ENCODE measurements at places on chromosomes 12 and 14.
A peak's percentile ranks its signal among the peaks of the same experiment; 100 is the strongest.

GRCh38 chr12:1099158-1099557, 108.1 kb downstream of the ERC1 start:
- no peak for DNase-seq

GRCh38 chr14:32696325-32697091, 242.2 kb upstream of the NPAS3 start:
- no peak for DNase-seq

- no peak for DNase-seq
These were observed 7.4 kb upstream of the HOXC6 start for GRCh38 chr12:54020591-54021405.

DNA sequence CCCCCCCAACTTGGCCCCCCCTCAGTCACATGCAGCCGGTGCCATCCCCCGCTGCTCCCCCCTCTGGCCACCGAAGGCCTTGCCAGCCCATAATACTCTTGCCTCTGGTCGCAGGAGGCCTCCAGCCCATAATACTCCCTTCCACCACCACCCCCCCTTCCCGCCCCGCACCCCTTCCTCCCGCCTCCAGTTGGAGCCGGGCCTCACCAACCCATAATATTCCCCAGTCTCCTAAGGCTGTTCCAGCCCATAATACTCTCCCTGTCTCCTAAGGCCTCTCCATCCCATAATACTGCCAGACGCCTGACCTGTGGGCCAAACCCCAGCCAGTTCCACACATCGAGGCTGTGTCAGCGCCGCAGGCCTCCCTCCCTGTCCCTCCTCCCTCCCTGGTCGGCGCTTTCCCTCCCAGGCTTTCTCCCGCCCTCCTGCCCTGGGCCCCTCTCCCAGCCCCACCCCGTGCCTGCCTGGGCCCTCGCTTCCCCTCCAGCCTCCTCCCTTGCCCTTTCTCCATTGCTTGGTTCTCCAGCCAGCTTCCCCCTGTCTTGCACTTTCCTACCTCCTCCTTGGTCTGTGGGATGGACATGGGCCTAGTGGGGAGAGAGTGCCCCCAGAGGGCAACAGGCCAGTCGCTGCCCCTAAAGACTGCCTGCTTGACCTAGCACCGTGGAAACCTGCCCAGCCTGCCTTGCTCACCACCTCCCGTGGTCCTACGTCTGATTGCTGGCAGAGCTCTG, 6.8 kb upstream of the CHD4 start:
- DNase-seq = peak; percentile 86

- no peak for DNase-seq
These were observed 271.6 kb downstream of the NPAS3 start for GRCh38 chr14:33210311-33210710.

DNA sequence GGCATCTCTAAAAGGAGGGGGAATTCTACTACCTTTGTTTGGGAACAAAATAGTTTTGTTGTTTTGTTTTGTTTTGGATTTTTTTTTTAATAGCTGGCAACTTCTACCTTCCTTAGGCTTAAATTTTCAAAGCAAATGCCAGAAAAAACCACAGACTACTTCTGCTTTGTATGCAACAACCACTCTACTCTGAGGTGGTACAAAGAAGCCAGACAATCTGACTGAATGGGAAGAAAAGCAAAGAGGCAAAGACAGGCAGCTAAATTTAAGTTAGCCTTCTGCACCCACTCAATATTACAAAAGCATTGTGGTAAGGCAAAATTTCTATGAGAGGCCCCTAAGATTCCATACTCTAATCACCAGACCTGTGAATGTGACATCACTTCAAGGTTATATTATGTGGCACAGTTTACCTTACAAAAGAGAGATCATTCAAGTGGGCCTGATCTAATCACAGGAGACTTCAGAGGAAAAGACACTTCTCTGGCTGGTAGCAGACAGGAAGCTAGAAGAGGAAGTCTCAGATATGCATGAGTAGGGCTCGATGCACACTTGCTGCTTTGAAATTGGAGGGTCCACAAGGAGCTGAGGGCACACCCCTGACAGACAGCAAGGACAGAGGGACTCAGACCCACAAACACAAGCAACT, 566.6 kb downstream of the RPS29 start:
- no peak for DNase-seq

DNA sequence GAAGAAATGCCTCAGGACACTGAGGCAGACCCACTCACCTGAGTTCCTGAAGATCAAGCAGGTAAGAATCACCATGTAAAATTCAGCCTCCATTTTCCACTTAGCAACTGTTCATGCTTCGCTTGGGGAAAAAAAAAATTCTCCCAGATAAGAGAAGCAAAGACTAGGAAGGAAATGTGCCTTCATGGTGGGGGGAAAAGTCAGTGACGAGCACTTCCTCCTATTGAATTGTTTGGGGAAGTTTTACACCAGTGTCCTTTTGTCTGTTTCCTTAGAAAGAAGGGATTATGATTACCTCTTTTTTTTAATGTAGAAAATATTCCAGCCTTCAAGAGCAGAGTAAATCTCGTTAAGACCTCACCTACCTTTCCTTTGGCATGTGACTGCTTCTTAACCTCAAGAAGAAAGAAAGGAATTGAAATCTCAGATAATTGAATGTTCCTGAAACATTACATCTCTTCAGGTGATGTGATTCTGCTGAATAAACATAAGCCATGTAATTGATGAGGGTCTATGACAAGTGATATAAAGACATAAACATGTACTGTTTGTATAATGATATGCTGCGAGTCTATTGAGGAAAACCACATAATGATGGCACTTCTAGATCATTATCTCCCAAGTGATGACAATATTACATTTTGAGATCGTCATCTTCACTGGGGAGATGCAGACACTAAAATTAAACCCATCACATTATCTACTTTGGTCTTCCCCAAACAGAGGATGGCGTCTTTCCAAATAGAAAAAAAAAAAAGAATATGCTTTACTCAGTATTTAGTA, at the start of gene PTPRB:
Gene PTPRB, minus strand, starts transcription at position 127 of the 783 bp plus-strand sequence. Its CDS starts 34 bp downstream, at position 93.
- DNase-seq = no peak

GRCh38 chr12:8987685-8988084, 1.7 kb upstream of the KLRG1 start:
- no peak for DNase-seq

- no peak for DNase-seq
These were observed 124.8 kb downstream of the TMEM132D start for GRCh38 chr12:129779033-129779432.

GRCh38 chr14:51663783-51664326, 12.1 kb downstream of the FRMD6 start:
- DNase-seq = no peak

GRCh38 chr14:90970167-90970600, 90.3 kb downstream of the RPS6KA5 start:
- no peak for DNase-seq

GRCh38 chr12:57834086-57834876, 12.2 kb downstream of the CTDSP2 start:
- no peak for DNase-seq

GRCh38 chr14:52876806-52877205, 74.0 kb downstream of the FERMT2 start:
- DNase-seq = no peak

DNA sequence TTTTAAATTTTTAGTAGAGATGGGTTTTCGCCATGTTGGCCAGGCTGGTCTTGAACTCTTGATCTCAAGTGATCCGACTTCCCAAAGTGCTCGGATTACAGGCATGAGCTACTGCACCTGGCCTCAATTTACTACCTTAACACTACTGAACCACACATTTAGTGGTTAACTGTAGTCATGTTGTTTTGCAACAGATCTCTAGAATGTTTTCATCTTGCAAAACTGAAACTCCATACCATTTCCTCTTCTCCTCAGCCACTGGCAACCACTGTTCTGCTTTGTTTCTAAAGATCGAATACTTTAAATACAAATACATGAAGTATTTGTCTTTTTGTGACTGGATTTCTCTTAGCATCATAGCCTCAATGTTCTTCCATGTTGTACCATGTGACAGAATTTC, 15.4 kb upstream of the SMCO2 start:
- no peak for DNase-seq

- DNase-seq = no peak
These were observed 6.5 kb upstream of the VTI1B start for GRCh38 chr14:67680941-67681340.

DNA sequence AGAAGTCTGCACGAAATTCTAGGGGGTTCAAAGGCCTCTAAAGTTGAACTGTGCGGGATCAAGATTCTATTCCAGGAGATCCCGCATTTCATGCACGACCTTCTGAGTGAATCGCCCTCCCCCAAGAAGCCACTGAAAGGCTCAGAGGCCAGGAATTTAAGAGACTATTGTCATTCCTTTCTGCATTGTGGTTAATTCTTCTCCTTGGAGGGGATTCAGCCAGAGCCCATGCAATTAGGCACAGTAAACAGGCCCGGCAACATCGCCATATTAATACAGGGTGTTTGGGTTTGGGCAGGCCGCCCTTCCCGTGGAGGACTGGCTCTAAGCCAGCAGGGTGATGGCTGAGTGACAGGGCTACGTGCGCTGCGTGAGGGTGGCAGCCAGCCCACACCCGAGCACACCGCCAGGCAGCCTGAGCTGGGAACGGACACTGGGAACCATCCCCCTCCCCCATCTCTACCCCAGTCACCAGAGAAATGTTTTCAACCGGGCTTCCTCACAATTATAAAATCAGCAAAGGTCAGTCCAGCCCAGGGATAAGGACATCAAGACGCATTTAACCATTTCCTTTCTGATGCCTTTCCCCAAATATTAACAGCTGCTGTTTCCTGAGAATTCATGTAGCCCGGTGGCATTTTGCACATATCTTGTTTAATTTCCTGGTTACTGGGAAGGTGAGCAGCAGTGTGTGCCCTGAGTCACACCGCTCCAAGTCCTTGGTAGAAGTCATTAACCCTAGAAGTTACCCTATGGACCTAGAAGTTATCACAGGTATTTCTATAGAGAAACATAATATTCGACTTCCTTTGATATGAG, 12.5 kb downstream of the EGLN3 start:
- DNase-seq = peak; percentile 57

- DNase-seq = no peak
These were observed 64.1 kb upstream of the OTX2 start for GRCh38 chr14:56874375-56874774.

GRCh38 chr14:36553656-36554260, 28.7 kb downstream of the NKX2-8 start:
- DNase-seq = peak; percentile 6

DNA sequence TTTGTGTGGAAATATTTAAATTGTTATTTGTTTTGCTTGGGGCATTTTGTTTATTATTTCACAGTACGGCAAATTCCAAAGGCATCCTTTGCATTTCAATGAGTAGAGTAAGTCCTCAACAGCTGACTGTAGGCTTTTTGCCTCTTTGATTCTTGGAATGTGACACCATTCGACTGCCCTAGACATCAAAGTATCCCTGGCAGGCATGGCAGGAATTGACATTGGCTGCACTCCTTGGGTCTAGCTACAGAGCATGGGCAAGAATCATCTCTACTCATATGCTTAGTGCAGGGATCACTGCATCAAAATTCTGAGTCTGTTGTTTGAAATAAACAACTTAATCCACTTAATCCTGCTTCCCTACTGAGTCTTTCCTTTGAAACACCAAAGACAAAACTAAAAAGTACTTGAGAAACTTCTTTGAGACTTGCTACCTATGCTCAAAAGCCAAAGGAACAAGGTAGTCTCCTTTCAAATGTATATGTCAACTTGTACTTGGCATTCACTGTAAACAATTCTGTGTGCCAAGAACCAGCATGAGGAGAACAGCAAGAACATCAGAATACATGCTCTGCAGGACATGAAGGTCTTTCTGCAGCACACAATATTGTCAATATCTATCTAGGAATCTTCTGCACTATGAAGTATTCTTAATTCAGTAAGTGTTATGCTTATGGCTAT, 1569.0 kb upstream of the FLRT2 start:
- DNase-seq = no peak

DNA sequence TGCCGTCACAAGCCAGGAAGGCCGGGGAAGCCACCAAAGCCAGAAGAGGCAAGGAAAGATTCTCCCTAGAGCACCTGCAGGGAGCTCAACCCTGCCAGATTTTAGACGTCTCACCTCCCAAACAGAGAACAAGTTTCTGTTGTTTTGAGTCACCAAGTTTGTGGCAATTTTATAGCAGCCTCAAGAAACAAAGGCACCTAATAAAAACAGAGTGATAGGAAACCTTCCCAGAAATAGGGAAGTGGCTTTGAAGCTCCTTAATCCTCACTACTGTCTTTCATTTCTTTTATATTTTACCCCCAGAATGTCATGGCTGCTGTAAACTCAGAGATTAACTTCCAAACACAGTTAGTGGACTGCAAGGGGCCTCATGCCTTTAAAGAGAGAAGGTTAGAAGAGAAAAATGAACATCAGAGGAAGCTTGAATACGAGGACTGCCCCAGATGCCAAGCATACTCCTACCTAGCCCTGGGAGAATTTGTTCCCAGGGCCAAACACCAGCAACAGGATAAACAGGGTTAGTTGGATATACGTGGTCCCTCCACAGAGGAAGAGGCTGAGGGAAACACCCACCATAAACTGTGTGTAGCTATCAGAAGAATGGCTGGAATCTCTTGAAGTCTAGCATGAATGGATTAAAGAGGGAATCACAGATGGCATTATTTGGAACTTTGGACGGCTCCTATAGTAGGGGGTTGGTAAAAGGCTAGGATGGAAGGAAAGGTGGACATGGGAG, 148.3 kb downstream of the KCNA5 start:
- DNase-seq = no peak

- DNase-seq = no peak
These were observed 23.1 kb upstream of the PWP1 start for GRCh38 chr12:107662484-107662883.

DNA sequence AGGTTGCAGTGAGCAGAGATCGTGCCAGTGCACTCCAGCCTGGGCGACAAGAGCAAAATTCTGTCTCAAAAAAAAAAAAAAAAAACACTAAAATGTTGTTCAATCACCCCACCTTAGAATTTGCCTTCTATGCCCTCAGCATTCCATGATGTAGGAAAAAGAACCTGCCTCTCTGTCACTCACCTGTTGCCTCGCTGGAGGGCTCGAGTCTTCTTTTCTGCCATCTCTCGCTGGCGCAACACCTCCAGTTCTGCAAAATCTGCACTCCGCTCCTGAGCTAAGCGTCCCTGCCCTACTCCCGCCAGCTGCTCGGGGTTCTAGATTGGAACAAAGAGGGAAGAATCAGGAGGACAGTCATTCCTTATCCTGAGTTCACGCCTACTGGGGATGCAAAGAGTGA, 17.9 kb downstream of the TIMELESS start:
- DNase-seq = no peak

DNA sequence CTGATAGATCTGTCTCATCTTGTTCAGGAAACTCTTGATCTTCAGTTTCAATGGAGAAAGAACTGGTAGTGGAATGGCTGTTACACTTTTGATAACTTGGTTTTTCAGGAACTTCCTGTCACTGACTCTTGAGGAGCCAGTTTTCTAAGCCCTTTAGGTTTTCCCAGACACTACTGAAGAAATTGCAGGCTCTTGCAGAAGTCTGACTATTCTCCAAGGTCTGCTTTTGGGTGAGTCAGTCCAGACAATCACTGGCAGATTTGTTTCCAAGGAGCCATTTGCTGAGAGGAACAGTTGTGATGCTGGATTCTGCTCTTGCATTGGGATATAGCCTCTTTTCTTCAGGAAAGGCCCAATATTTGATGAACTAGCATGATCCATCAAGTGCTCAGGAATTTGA, 468.0 kb downstream of the FUT8 start:
- no peak for DNase-seq

Measured in NCI-H1436 treated with DMSO at 0.1 percent for 48 hours (cell line).